ENCODE measurements at places on chromosomes 7 and 10.

DNA sequence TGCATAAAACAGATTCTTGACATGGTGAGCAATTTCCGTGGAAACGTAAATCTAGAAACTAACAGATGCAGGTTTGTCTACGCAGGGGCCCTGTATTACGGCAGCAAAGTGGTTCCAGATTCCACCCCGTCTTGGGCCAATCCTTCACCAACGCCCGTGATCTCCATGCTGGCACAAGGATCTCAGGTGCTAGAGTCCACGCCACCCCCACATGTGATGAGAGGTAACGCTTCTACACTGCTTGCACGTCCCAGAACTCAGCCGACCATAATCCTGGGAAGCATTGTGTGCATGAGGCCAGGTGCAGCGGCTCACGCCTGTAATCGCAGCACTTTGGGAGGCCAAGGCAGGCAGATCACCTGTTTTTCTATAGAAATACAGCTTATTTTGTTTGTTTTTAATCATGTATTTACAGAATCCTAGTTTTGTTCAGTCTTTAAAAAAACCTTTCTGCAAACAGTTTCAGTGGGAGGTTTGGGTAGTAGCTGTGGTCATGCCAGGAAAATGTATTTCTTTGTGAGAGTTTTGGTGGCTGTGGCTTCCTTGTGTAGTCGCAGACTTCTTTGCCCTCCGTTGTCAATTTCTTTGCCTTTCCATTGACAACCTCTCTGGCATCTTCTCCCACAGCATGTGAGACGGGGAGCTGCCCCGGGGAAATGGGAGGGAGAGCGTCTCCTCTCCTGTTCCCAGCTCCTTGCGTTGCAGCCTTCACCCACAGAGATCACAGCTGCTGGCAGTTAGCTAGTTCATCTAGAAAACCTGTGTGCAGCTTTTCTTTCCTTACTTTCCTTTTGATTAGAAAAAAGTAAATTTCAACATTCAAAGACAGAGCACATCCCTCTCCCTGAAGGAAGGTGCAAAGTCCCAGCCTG is 35.7 kb downstream of the ITIH2 start:
- no peak for DNase-seq

- DNase-seq = no peak
Observed at GRCh38 chr7:27688646-27689045, 26.0 kb upstream of the HIBADH start.

- DNase-seq = no peak
Observed at GRCh38 chr7:45000093-45001032, at the start of gene CCM2. CCM2 (plus strand) TSS chr7:45000201; CDS start chr7:45000334, 133 bp downstream.

DNA sequence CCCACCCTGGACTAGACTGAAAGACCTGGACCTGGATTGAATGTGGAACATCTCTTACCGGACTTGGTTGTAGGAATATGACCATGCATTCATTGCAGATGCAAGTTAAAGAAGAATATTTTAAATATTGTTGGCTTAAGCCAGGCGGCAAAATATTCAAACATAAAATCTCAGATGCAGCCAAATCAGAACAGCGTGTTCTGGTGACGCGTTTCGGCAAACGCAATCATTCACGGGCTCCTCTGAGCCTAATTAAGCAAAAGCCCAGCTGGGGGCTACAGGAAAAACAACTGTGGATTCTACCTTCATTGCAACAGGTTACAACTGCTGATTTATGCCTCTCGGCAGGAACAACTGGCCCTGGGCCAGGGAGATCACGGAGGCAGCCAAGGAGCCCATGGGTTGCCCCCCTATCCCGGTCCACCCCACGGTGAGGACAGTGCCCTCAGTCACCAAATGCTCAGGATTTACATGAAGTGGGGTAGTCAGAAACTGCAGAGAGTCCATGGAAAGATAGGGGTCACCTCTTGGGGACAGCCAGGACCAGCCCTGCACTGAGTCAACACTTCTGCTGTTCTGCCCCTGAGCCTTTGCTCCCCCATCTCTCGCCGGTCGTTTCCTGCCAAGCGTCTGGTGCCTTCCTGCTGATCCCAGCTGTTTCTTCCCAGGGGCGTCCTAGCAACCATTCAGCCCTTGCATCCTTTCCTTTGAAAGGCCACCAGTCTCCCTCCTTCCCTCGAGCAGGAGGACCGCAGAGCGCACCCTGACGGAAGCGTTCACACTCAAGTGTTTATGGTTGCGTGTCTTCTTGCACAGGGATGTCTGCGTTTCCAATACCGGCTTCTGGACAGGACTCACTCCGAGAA is 64.4 kb upstream of the SFMBT2 start:
- DNase-seq = no peak

- no peak for DNase-seq
Observed at GRCh38 chr10:54094321-54094720, 706.7 kb downstream of the PCDH15 start.

- no peak for DNase-seq
Observed at GRCh38 chr10:50988792-50989191, 85.5 kb upstream of the PRKG1 start.

Data from stimulated activated CD4-positive, alpha-beta T cell treated with anti-CD3 and anti-CD28 coated beads, Interleukin-15, amount 100 ng/mL, for 1 hour (primary cell).